Kidney tubule cell (primary cell): ENCODE measurements at places on chromosomes 12 and 14.
A peak's percentile ranks its signal among the peaks of the same experiment; 100 is the strongest.

GRCh38 chr14:99721792-99722516 is 37.9 kb downstream of the CYP46A1 start:
- no peak for DNase-seq

GRCh38 chr14:79602045-79602444 is 609.3 kb downstream of the DIO2 start:
- DNase-seq, result no peak

DNA sequence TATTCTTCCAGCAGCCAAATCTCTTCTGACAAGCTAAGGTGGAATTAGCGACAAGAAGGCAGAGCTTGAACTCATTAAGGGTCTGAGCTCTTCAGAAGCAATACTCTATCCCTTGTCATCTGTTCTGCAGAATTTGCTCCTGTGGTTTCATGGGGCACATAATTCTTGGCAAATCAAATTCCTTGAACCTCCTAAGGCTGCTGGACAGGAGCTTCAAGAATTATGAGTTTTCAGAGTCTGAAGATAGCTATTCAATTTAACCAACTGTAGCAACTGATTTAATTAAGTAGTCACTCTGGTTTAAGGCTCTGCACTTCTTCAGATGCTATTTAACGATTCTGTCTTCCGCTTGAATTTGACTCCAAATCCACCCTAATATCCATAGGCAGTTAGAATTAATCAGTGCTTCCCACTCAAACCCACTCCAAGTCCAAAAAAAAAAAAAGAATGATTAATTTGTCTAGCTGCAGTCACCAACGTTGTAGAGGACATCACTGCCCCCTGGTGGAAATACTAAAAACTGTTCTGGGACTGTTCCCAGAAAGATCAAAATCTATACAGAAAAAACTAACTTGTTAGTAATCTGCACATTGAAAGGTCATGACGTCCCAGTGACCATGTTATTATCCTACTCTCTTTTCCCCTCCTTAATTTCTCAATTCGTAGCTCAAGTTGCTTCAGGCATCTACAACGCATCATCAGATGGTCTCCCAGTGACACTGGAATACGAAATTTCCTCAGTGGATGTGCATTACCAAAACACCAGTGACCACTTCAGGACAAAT is 169.9 kb downstream of the KIF21A start:
- DNase-seq, result peak; percentile 47

GRCh38 chr12:6952121-6952862 is 1.1 kb downstream of the PTPN6 start:
- DNase-seq, result no peak

GRCh38 chr12:121786440-121786825 is 7.1 kb downstream of the RHOF start:
- peak; percentile 99 for DNase-seq

DNA sequence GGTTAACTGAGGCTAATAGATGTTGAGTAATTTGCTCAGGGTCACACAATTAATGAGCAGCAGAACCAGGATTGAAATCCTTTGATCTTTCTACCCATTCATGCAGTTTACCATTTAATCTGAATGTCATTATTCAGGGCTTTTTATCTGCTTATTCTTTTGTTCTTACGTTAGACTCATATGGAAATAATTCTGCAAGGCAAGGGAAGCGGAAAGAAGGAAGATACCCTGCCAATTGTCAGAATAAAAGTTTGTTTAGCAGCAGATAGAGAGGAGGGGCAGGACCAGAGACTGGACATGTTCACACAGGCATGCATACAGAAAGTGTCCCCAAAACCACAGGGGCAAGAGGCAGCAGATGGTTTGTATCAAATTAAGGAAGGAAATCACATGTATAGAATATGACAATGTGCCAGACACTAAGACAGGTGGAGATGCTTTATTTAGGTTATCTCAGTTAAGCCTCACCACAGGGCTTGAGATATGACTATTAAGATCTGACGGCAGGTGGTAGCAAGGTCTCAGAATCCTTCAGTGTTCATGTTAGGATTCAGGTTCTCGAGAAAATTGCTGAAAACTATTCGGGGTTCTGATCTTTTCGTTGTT is 29.8 kb downstream of the BRMS1L start:
- DNase-seq, result no peak

DNA sequence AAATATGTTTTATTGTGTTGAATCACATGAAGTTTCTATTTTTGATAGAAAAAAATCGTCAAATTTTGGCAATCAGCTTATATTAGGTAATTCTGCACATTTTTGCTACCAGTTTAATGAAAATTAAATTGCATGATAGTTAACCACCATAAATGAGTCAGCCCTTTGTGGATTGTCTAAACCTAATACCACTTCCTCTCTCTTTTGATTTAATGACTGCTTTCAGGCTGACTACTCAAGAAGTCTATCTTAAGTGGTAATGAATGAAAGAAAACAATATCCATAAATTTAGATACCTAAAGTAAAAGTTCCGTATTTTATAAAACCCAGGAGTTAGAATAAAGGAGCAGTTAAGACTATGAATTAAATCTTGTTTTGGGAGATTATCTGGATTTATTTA is 450.5 kb downstream of the TMEM117 start:
- DNase-seq, result peak; percentile 37
